Ovary (tissue), 10 donors: ENCODE measurements at places on chromosomes 6 and 20. TPM values are rescaled to one million over a fixed set of nuclear protein-coding genes. Genes with fewer than 3 reads are reported as not detected.

GRCh38 chr20:7855545-7855944 is 84.7 kb downstream of the HAO1 start:
- DNase-seq: no peak

DNA sequence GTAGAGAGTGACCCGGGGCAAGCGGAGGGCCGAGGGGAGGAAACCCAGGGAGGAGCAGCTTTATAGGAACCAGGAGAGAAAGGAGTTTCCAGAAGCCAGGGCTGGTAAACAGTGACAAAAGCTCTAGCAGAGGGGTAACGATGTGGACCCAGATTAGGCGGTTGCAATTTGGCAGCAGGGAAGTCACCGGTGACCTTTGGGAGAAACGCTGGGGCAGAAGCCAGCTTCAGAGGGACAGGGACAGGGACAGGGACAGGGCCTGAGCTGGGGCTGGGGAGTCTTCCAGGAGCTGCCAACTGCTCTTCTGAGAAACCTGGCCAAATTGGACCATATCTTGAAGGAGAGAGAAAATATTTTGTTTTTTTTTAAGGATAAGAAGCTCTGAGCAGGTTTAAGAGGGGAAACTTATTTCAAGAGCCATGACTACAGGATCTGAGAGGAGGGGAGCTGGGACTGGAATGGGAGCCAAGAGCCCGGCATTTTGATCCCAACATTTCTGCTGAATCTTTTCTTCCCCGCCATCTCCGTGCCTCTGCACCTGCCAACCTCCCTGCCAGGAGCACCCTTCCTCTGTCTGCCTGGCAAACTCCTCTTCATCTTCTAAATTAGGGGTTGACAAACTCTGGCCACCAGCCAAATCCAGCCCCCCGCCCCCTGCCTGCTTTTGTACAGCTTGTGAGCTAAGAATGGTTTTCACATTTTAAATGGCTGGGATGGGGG is 22.6 kb upstream of the PREX1 start:
- no peak for DNase-seq

The PRKN gene
- 10.4 TPM for total RNA-seq

The ME1 gene
- 19.6 TPM for total RNA-seq

GRCh38 chr6:26309731-26310142 is 55.3 kb upstream of the BTN3A2 start:
- DNase-seq: no peak

DNA sequence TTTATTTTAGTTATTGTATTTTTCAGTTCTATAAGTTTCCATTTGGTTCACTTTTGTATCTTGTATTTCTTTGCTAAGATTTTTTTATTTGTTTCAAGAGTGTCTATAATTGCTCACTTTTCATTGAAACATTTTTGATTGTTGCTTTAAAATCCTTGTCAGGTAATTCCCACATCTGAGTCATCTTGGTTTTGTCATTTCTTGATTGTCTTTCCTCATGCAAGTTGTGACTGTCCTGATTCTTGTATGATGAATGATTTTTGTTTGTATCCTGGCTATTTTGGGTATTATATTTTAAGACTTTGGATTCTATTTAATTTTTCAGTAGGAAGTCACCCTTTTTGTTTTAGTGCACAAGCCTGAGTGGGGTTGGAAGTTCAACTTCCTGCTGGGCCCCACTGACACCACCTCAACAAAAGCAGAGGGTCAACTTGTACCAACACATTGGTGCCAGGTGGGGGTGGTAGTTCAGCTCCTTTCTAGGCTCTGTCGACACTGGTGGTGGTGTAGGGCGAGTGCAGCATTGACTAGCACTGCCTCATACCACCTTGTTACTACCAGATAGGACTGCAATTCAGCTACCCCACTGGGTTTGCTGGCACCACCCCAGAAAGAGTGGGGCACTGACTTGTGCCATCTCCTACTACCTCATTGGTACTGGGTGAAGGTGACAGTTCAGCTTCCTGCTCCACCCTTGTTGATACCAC is 8.8 kb downstream of the RSPH3 start:
- DNase-seq: no peak

- DNase-seq: no peak
Measured at GRCh38 chr20:40524071-40524470, 165.0 kb downstream of the MAFB start.

The BPIFB6 gene
- total RNA-seq: not detected

GRCh38 chr6:85126485-85127167 is 323.3 kb upstream of the NT5E start:
- no peak for DNase-seq

- no peak for DNase-seq
Measured at GRCh38 chr6:140360651-140361050, 986.2 kb upstream of the CITED2 start.

The HLA-DRB5 gene
- 16.5 TPM for total RNA-seq

GRCh38 chr6:39951716-39952115 is 17.5 kb upstream of the MOCS1 start:
- DNase-seq: no peak

DNA sequence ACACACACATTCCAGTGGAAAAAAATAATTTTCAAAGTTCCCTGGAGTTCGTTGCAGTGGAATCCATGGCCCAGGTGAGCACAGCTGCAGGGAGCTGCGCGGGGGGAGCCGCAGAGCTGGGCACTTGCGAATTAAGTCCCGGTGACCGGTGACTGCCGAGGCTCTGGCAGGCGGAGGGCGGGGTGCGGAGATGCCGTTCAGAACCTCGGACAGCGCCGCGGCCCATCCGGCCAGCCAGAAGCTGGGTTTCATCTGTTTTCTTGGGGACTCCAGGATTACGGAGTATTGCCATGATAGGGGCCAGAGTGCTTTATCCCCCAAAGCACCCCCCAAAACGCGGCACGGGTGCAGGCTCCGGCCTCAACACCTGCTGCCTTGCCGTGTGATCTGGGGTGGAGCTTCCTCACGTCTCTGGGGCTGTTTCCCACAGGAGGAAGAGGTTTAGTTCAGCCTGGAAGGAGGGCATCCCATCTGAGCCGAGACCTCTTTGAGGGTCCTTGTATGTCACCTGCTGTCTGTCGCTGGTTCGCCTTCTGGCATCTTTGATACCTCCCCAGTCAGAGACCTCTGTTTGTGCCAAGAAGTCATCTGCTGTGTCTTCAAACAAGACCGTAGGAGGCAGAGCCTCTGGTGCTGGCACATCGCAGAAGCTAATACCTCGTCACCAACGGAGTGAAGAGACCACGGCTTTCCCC is 99.4 kb downstream of the YTHDF1 start:
- no peak for DNase-seq

DNA sequence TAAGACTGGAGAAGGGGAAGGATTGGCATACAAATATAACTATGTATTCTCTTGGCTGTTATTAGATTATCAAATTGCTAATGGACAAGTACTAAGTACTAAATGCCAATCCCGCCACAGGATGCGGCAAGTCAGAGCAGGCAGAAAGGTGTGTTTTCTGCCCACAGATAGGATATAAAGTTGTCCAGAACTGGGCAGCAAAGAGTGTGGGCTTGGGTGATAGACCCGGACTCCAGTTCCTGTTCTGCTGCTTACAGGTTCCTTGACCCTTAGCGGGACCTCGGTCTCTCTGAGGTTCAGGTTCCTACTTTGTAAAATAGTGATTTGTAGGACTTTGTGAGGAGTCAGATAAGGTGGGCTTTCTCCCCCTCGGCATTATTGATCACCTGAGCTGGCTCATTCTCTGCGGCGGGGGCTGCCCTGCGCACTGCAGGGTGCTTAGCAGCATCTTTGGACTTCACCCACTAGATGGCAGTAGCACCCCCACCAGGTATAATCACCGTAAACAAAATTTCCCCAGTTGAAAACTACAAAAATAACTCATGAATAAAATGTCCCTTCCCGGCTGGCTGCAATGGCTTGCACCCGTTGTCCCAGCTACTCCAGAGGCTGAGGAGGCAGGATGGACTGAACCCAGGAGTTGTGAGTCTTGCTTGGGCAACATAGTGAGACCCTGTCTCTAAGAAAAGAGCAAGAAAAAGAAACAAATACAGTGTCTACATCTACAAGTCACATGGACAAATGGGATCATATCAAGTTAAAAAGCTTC is 193.1 kb downstream of the DOK5 start:
- DNase-seq: no peak

- DNase-seq: no peak
Measured at GRCh38 chr20:14667226-14667625, 329.8 kb upstream of the FLRT3 start.

DNA sequence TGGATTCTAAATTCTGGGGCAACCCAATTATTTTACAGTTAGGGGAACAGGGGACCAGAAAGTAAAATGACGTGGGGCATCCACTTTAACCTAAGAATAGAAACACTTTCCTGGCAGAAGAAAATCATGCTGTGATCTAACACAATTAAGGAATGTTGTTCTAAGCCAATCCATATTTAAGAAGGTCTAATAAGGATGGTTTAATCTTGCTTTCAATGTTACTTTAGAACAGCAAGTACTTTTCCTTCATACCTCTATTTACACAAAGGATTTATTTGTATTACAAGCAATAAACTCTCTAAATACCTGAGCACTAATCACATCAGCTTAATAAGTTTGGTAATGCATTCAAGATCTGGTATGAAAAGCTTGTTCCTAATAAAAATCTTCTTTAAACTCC is 32.4 kb downstream of the SLC2A12 start:
- DNase-seq: no peak

The GRM4 gene
- total RNA-seq: 0.37 TPM

The BCAS1 gene
- total RNA-seq: not detected

The EPPIN gene
- 0.30 TPM for total RNA-seq

The KPNA5 gene
- 14.4 TPM for total RNA-seq

- DNase-seq: no peak
Measured at GRCh38 chr6:3987053-3987452, 91.9 kb downstream of the FAM217A start.

GRCh38 chr6:119077643-119078375 is 655 bp downstream of the FAM184A start:
- peak; percentile 46 for DNase-seq

The DSTN gene
- 384 TPM for total RNA-seq

The KLHDC3 gene
- total RNA-seq: 68.7 TPM

The HDGFL1 gene
- not detected for total RNA-seq

GRCh38 chr6:7590918-7591302 is 912 bp downstream of the SNRNP48 start:
- DNase-seq: no peak

DNA sequence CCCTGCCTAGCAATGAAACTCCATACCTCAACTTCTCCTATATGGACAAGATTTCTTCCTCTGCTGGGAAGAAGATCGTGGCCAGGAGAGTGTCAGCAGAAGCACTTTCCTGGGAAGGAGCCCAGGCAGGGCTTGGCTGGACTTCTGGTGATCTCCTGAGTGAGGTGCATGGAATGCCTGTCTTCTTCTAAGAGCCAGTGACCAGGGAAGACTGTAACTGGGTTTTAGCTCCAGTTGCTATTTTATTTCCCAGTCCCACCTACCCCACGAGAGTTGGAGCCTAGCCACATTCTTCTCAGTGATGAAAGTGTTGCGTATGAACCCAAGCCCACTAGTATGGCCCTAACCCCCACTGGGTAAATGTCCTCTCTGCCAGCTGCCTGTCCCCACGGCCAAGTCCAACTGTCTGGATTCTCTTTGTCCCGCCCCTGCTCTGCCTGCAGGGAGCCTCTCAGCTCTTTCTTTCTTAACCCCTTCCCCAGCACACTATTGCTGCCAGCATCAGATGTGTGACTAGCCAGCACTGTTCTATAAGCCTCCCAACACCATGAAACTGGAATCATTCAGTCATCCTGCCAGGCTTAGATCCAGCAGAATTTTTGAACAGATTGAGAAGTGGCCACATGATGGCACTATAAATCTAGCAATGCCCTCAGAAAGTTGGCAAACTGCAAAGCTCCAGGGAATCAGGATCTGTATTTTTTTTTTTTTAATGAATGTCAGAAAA is 69.8 kb upstream of the FAM184A start:
- DNase-seq: peak; percentile 26

DNA sequence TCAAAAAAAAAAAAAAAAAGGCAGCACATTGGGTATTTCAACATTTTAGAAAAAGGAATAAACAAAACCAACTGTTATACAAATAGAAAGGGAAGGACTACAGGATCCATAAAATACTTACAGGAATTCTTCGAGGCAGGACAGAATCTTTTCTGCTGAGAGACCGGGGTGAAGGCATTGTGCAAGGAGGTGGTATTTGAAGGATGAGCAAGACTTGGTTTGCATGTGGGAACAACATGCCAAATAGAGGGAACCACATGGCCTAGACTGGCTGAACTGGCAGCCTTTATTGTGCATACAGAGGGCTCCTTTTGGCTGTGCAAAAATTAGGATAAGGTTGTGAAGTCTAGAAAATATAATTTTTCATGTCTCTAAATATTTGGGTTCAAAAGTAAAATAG is 62.9 kb downstream of the SCAND1 start:
- DNase-seq: no peak

The SALL4 gene
- total RNA-seq: 0.27 TPM

GRCh38 chr20:38625896-38626295 is 24.3 kb downstream of the ARHGAP40 start:
- no peak for DNase-seq

The POU5F1 gene
- not detected for total RNA-seq

DNA sequence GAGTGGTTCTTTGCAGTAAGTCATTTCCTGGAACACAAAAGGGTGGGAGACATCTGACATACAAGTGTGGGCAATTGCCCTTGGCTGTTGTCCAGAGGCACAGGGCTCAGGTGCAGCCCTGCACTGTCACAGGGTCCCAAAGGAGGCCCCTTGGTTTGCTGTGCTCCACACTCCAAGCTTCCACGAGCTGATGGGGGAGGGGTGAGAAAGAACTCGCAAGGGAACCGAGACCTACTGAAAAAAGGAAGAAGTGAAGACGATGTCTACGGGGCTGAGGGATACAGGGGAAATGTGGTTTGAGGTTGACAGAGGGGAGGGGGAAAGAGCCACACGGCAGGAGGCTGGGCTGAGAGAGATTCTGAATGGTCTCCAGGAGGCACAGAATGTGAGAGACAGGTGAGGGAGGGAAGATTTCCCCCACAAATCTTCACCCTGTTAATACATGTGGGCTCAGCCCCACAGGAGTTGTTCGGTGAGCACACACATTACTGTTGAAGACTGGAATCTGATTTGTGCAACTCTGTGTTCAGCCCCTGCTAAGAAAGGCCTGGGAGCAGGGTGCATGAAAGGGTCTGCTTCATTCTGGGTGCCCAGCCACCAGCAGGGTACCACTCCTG is 123.4 kb downstream of the LY86 start:
- DNase-seq: no peak

DNA sequence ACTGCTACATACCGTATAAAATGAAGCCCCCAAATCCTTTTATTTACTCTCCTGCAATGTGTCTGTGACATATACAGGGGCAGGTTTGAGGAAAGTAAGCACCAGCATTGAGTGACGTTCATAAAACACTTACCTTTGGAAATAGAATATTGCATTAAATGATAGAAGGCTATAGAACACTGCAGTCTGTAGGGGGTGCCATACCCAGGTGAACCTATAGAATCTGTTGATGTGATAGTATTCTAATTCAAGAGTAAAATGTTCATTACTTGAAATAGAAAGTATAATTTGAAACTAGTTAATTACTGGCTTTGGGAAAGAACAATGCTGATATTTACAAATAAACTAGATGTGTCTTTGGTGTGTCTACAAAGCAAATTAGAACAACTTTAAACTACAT is 47.0 kb upstream of the PRL start:
- DNase-seq: no peak

DNA sequence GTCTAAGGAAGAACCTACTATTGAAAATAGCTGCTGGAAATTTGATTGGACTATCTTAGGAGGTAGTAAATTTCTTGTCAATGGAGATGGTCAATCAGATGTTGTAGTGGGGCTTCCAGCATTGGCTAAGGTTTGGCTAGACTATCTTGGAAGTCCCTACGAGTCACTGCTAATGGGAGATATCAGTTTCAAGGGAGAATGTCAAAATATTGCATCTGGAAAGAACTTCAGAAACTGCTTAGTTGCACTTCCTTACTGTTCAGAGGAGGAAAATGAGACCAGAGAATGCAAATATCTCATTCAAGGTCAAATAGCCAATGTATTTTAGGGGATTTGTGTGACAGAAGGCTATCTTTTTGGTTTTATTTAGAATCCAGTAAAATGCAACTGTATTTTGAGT is 53.5 kb upstream of the CCN2 start:
- DNase-seq: no peak
